ENCODE measurements at places on chromosomes 7 and 10. TPM values are rescaled to one million over a fixed set of nuclear protein-coding genes. Genes with fewer than 3 reads are reported as not detected.
A peak's percentile ranks its signal among the peaks of the same experiment; 100 is the strongest.

Gene FBXO24
- total RNA-seq = 0.81 TPM

DNA sequence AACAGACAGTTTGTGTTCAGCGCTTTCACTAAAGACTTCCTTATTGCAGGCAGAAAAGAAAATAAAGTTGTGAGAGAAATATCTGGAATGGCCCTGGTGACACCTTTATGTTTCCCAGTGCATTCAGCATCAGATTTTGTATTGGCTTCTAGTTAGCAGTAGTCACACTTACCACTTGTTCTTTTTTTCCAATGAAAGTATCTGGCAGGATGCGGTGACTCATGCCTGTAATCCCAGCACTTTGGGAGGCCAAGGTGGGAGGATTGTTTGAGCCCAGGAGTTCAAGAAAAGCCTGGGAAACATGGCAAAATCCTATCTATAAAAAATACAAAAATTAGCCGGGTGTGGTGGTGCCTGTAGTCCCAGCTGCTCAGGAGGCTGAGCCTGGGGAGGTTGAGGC, 649.6 kb downstream of the LRMDA start:
- no peak for DNase-seq

DNA sequence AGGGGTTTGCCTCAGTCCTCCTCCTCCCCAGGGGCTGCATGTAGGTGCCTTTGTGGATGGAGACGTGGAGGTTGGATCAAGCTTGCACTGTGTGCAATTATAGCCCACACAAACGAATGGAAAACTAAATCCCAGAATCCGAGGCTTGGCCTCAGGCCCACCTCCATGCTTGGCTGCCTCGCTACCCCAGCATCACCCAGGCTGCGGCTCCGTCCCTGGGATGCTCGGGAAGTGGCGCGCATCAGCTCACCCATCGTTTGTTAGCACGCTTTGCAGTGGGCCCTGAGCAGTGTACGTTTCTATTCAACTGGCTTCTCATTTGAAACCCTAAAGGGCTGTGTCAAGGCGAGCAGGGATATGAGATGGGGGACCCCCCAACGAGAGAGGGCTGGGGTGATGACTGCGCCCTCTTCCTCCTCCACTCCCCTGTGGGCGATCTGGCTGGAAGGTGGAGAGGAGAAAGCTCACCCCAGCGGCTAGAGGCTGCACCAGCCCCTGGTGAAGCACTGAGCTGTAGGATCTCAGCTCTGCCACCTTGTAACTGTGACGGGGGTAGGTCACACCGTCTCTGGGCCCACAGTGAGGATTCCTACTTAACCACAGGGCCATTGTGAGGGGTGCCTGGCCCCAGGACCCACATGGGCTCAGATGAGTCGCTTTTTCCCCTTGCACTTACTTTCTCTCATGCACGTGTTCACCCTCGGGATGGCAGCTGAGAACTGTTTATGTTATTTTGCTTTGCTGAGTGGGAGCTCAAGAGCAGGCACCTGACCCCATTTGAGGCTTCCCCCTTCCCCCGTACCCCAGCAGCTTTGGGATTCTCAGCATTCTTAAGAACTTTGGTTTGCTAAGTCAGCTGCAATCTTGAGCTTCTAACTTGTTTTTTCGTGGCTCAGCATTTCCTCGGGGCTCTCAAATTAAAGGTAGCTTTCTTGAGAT, 12.7 kb upstream of the BTBD16 start:
- DNase-seq = no peak

DNA sequence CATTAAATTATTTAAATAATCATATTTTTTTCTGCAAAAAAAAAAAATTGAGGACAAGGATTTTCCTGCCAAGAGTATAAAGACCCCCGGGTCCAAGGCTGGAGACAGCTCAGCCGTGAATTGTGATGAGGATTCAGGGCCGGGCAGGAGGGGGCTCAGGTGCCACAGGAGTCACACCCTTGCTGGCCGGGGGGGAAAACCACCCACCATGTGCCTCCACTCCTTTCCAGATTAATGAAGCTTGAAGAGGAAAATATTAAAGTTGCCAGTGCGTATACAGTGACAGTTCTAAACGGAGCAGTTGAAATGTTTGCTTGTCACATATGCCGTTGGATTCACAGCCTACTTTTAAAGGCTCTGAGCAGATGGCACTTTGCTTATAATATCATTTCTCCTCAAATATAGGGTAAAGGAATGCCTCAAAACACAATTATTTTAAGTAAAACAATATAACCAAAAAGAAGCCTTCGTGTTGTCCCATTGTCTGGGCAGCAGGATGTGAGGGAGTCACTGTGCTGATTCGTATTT, 49.6 kb downstream of the ADARB2 start:
- no peak for DNase-seq

DNA sequence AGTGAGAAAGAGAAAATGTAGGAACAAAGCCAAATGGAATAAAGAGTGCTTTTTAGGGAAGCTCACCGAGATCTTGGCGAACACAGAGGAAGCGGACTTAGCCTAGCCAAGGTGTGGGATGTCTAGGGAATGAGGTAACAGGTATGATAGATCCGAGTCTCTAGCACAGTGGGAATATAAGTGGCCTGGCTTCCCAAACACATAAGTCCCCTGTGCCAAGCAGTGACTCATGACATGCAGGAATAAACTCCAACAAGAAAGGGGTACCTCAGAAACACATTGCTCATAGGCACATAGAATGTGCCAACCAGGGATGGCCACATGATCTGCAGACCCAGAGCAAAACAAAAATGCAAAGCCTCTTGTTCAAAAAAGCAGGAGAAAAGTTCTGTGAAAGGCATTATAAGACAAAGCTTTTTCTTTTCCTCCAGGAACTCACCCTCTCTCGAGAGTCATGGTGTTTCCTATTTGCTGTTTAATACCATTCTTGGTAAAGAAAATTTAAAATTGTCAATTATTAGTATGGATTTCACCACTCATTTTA, 542.5 kb downstream of the GATA3 start:
- no peak for DNase-seq

GRCh38 chr7:28808796-28809533, 149.2 kb downstream of the TRIL start:
- peak; percentile 76 for DNase-seq

DNA sequence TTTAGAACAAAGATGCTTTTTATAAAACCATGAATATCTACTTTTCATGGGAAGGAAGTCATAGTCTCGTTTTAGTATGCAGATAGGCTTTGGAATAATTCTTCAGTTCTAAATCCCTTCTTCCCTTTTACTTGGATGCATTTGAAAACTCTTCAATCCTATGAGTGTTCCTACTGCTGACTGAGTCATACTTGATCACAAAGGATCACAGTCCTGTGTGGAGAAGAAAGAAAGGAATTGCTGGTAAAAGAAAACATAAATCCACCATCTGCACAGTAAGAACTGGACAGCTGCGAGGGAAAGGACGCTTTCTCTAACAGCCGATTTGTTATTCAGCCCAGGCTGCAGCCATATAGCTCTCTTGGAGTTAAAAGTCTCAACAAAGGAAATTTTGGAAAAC, 209.9 kb downstream of the SEMA3E start:
- DNase-seq = no peak

DNA sequence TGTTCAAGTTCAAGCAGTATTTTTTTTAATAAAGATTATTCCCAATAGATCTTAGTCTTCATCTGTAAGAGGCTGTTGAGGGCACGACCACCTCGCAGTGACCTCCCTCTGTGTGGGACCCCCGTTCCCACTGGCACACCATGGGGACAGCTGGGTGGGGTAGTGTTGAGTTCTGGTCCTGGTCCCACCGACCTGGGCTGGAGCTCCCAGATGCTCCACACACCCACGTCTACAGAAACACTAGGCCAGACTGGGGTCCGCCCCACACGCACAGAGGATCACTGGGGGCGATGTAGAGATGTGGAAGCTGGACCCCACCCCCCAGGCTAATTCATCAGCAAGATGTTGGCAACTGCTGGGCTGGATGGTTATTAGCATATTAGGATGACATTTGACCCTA, 623.6 kb downstream of the PTPRN2 start:
- no peak for DNase-seq

Gene ADK
- total RNA-seq = 14.4 TPM

Gene TUBAL3
- total RNA-seq = not detected

- DNase-seq = no peak
Measured at GRCh38 chr10:8498881-8499280, 444.4 kb downstream of the GATA3 start.

- DNase-seq = no peak
Measured at GRCh38 chr7:131355917-131356777, 28.5 kb downstream of the MKLN1 start.

GRCh38 chr10:114077815-114078219, 34.2 kb downstream of the ADRB1 start:
- no peak for DNase-seq

DNA sequence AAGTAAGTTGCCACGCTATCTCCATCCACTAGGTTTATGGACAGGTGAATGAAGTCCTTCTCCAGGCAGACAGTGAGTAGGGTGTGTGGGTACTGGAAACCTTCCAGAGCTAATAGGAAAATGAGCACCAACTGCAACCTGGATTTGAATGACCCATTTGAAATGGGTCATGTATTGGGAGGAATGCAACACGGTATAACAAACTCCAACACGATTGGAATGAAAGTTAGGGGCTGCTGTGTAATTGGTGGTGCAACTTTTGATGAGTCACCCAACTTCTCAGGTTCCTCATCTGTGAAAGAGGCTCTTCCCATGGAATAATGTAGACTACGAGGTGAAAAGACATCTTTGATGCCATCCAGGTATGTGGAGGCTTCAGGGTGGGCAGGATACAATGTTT, 241.4 kb upstream of the PODXL start:
- no peak for DNase-seq

- DNase-seq = no peak
Measured at GRCh38 chr10:126376956-126377355, 11.3 kb downstream of the ADAM12 start.

Gene NODAL
- total RNA-seq = not detected

Gene AKR1C2
- 44.7 TPM for total RNA-seq

GRCh38 chr10:114517368-114518250, 113.3 kb upstream of the AFAP1L2 start:
- DNase-seq = no peak

GRCh38 chr10:100858261-100858660, 54.5 kb upstream of the SLF2 start:
- DNase-seq = no peak

Gene TMEM236
- 1.7 TPM for total RNA-seq

DNA sequence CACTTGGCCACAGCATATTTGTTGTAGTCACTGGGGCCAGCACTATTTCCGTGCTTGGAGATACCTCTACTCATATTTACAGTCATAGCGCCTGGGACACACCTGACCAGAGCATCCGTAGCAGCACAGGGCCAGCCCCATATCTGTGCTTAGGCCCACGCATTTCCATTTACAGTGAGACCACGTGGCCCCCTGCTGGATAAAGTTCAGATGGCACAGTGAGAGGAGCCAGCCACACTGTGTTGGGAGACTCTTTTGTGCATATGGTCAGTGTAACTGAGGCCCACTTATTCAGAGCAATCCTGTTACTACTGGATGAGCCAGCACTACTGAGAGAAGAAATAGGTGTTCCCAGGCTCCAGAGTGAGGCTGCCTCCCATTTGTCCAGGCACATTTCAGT, 455.3 kb downstream of the REEP3 start:
- DNase-seq = no peak

DNA sequence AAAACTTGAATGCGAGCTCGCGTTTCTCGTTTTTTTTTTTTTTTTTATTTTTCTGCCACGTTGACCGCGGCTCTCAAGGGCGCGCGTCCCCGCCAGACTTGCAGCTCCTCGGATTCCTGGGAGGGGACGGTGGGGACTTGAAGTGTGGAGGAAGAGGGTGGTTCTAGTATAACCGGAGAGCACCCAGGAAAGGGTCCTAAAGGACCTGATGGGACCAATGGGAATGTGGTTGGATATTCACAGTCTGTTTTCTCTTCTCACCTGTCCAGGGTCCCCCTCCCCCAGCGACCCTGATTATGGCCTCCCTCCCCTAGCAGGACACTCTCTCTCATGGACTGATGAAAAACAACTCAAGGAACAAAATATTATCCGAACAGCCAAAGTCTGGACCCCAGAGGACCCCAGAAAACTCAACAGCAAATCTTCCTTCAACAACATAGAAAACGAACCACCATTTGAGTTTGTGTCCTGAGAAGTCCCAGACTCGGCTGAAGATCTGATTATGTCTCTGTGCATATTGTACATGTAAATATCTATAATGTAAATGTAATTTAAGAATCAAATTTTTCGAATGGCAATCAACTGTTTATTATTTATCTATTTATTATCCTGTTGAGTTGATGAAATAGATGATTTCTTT, 1.4 kb downstream of the PTF1A start:
- no peak for DNase-seq

DNA sequence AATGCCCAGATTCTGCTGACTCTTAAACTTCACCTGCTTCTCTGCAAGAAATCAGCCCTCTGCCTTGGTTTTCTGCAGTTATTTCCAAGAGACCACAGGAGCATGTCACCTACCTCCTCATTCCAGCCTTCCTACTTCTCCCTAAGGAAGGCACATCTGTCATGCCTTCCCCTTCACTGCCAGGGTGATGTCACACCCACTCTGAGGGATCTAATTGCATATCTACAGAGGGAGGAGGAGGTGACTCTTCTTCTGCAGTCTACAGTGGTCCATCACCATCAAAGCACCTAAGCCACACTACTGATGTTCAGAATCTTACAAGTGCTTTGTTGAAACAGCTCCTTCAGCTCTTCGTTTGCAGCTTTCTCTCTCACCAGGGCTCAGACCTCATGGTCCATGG, 275.5 kb downstream of the FGFR2 start:
- DNase-seq = no peak

Gene STEAP2
- 73.2 TPM for total RNA-seq

Gene FBH1
- total RNA-seq = 108 TPM

- DNase-seq = no peak
Measured at GRCh38 chr10:29737074-29737593, 102.4 kb upstream of the SVIL start.

DNA sequence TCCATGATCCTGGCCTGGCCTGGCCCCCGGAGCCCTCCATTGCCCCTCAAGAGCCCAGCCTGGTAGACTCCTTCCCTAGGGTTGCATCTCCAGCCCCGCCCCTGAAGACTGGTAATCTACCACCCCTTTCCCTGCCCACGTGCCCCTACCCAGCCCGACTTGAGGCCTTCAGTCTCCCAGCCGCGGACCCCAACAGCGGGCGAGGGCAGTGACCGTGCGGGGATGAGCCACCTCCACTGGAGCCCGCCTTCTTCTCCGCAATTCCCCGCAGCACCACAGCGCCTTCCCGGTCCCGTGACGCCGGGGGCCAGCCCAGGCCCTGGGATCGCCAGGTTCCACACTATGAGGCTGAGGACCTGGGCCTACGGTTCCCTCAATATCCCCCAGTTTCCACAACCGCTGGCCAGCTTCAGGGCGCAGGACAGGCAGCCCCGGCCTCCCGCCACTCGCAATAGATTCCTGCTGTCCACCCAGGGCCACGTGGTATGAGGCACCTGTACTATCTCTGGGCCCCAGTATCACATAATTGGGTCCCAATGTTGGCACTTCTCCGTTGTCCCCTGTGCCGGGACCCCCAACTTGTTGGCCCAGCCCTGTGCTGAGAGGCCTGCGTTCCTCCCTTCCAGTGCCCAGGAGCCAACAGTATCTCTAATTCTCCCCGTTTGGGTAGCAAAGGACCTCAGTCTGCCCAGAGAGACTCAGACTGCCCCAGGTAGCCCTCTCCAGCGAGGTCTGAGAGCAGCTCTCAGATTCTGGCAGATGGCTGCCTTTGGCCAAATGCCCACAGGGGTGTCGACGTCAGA, 1.1 kb upstream of the GPRIN2 start:
- DNase-seq = peak; percentile 57

- peak; percentile 64 for DNase-seq
Measured at GRCh38 chr10:100980711-100981110, 6.6 kb downstream of the MRPL43 start.
